NCI-H1694 (cell line): ENCODE measurements at places on chromosomes 12 and 14.

DNA sequence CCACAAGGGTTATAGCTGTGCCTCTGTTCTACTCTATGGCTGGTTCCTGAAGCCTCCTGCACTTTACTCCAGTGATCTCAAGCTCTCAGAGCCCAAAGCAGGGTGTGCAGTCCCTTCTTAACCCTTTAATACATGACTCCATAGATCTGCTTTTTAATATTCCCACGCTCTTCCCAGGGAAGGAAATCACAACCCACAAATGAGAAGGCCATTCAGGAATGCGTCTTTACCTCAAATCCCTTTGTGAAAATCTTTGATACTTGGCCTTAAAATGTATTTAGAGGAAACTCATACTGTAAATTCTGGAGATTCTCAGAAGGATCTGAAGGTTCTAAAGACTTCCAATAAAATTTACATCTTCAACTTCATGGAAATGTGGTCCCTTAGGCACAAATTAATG is 17.0 kb downstream of the NID2 start:
- DNase-seq, result no peak

DNA sequence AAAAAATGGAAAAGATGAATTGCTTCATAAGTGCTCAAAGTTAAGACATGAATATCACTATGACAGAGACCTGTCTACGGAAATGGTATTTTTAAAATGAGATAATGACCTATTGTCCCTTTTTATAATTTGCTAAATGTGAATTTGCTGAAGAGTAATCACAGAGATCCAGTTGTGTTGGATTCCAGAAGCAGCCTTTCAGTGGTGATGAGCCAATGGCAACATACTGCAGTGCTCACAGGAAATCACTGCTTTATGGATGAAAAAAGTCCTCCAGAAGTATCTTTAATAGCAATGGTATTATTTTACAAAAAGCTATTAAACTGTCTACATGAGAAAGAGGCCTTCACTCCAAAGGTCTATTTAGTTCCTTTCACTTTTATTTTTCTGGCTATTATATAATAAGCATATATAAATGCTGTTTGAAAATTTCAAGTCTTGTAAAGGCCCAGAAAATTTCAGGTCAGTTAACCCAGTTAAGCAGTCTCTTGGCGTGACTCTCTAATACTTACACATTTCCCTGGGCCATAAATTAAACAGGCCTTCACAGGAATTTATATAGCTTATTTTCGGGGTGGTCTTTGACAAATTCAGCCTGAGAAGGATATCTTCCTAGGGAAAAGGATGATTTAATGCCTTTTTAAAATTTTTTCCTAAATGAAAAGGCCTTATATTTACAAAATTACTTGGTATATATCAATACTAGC is 55.4 kb downstream of the KCNJ8 start:
- DNase-seq, result no peak

DNA sequence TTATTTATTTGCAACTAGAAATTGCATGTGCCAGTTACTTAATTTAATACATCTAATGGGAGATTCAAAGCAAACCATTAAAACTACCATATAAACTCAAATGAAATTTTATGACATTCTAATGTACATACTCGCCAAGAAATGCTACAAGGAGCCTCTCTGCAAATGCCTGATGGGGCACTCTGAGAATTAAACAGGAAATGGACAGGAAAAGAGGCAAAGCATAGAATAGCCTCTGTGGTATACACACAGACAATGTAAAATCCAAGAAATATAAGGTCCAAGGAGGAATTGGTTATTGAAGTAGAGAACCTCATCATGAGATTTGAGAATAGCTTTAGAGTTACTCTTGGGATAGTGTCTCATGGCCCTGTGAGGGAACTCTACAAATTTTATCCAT is 41.2 kb downstream of the RAB21 start:
- DNase-seq, result no peak

DNA sequence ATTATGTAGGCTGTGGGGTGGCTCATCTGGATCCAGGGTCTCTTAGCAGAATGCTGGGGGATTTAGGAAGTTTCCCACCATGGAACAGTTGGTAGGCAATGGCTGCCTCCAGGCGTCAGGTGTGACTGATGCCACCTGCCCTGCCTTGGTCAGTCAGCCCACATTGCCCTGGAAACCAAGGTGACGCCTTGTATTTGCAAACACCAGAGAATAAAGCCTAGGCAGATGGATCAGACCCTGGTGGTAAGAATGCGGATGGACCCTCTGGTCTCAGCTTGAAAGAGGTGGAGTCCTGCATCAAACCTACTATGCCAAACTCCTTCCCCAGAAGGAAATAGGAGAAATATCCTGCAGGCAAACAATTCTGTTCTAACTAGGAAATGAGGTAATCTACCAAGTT is 38.2 kb downstream of the NCKAP5L start:
- no peak for DNase-seq

DNA sequence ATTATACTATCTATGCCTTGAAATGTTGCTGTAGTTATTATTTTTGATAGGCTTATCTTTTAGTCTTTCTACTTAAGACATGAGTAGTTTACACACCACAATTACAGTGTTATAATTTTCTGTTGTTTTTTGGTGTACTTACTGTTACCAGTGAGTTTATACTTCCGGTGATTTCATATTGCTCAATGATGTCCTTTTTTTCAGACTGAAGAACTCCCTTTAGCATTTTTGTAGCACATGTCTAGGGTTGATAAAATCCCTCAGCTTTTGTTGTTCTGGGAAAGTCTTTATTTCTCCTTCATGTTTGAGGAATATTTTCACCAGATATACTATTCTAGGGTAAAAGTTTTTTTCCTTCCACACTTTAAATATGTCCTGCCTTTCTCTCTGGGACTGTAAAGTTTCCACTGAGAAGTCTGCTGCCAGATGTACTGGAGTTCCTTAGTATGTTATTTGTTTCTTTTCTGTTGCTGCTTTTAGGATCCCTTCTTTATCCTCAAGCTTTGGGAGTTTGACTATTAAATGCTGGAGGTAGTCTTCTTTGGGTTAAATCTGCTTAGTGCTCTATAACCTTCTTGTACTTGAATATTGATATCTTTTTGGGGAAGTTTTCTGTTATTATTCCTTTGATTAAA is 41.5 kb upstream of the FERMT2 start:
- DNase-seq, result no peak

DNA sequence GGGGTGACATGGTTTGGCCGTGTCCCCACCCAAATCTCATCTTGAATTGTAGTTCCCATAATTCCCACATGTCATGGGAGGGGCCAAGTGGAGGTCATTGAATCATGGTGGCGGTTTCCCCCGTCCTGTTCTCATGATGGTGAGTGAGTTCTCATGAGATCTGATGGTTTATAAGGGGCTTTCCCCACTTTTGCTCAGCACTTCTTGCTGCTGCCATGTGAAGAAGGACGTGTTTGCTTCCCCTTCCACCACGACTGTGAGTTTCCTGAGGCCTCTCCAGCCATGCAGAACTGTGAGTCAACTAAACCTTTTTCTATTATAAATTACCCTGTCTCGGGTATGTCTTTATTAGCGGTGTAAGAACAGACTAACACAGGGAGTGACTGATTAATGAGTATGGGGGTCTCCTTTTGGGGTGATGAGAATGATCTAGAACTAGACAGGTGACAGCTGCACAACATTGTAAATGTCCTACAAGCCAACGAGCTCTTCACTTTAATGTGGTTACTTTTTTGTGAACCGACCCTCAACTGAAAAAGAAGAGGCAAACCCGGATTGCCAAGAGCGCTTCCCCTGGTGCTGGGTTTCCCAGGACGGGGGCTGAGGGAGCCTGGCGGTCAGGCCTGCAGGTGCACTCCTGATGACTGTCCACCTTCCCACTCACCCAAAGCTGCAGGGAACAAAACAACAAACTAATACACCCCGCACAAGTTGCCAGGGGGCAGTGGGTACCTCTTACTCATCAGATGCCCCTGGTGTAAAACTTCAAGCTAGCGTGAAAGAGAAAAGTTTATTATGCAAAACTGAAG is 90.1 kb downstream of the NCOR2 start:
- DNase-seq, result no peak

GRCh38 chr14:35932659-35933159 is 106.6 kb downstream of the BRMS1L start:
- DNase-seq, result no peak

- no peak for DNase-seq
These were observed 102.5 kb upstream of the BBS10 start for GRCh38 chr12:76450690-76451089.

- DNase-seq, result peak; percentile 47
These were observed 27.6 kb upstream of the NOS1 start for GRCh38 chr12:117388951-117389446.

DNA sequence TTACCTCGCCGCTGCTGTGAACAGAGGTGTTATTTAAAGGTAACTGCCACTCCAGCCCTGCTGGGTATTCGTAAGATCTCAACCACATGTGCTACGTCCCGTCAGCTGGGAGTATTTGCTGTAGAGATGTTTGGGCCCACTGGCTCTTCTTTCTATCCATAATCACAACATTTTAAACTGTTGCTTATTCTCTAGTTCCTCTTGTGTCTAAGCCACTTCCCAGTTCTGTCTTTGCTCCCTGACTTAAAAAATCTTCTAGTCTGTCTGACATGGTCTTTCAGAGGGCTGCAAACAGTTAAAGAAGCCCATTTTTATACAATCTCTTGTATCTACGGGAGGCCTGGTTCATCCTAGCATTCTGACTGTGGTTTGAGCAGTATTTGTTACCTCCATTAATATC is 33.2 kb upstream of the HELB start:
- no peak for DNase-seq

- DNase-seq, result no peak
These were observed 44.0 kb downstream of the TTLL5 start for GRCh38 chr14:75705014-75705413.

GRCh38 chr14:99735189-99736135 is 51.4 kb downstream of the CYP46A1 start:
- DNase-seq, result no peak

DNA sequence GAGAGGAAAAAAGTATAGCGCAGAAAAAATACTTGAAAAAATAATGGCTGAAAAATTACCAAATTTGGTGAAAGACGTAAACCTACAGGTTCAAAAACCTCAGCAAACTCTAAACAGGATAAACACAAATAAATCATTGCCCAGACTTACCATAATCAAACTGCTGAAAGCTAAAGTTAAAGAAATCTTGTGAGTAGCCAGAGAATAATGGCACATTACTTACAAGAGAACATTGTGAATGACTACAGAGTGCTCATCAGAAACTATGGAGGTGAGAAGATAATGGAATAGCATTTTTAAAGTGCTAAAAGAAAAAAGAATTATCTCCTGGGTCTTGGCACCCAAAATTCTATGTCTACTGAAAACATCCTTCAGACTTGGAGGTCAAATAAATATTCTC is 36.0 kb downstream of the ATF1 start:
- no peak for DNase-seq

GRCh38 chr14:23366426-23366921 is 1.5 kb upstream of the EFS start:
- DNase-seq, result peak; percentile 87

DNA sequence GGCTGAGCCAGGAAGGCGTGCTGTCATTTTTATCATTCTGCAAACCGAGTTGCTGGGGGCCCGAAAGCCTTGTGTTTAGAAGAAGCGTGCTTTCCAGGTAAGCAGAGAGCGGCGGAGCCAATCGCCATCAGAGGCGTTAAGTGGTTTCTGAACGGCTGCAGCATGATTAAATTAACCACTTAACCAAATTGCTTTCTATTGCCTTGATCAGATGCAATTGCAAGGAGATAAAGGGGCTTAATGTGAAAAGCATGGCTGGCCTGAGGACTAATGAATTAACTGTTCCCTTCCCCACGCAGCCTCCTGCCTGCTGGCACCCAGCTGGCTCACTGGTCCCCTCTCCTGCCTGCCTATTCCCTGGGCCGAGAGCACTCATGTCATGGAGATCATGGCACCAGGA is 36.6 kb upstream of the CHGA start:
- no peak for DNase-seq

DNA sequence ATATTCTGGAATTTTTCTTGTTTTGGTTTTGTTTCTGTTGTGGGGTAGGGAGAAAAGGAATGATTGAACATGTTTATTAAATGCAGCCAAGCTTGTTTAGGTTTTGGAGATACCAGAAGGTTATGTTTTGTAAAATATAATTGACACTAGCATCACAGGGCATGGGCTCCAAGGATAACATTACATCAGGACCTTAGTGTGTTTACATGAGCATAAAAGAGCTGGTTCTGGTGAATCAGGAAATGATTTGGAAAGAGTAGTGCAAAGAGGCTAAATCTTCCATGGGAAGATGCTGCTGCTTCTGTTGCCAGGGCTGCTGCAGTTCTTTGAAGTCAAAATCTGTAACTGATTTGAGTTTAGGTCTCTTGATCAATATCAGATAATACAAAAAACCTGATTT is 118.7 kb downstream of the ETNK1 start:
- DNase-seq, result no peak
